ENCODE measurements at places on chromosomes 6 and 20.
A peak's percentile ranks its signal among the peaks of the same experiment; 100 is the strongest.

GRCh38 chr6:144181639-144182038, 31.3 kb downstream of the STX11 start:
- no peak for DNase-seq

- no peak for DNase-seq
Measured at GRCh38 chr20:16230402-16230801, 342.8 kb downstream of the KIF16B start.

DNA sequence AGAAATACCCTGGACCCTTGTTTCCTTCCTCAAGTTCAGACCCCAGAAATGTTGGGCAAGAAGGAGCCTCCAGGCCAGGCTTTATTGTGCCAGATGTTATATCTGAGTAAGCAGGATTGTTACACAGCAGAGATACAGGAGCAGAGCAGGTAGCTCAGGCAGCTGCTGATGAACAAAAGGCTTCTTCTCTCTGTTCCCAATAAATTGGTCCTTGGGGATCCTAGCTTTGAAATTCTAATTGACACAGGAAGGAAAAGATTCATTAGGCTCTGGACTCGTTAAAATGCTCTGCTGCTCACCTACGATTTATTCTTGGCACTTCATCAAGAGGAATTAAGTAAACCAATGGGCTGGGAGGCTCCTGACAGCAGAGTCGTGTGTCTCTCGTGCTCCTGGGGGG, 54.2 kb downstream of the RALY start:
- DNase-seq = no peak

- no peak for DNase-seq
Measured at GRCh38 chr20:63185215-63185796, 30.6 kb downstream of the YTHDF1 start.

DNA sequence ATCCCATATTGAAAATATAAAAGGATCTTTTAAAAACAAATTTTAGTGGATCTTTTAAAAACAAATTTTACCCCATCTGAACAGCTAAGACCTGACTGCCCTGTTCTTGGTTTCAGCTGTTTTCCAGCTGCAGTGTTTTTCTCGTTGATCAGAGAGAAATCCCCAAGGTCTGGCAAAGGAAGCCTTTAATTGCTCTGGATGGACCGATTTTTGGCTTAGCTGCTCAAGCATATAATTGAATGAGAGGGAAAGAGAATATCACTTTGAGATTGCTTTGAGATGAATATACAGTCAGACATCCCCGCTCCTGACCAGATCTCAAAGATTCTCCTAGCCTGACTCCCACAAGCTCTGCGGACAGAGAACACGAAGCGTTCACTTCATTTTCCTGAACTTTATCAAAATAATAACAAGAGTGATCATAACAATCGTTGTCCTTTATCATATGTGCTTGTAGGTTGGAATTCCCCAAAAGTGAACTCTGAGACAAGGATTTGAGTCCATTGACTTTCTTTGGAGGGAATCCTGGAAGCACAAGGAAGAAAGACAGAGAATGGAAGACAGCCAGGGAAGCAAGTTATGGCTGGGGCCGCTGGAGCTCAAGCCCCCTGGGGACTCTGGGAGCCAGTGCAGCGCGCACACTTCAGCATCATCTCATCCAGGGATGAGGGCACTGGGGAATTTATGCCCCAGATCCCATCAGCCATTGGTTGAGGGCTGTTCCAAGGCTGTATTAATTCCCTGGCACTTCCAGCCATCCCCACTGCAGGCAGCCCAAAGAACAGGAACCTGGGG, 101.3 kb downstream of the SNX5 start:
- DNase-seq = no peak

DNA sequence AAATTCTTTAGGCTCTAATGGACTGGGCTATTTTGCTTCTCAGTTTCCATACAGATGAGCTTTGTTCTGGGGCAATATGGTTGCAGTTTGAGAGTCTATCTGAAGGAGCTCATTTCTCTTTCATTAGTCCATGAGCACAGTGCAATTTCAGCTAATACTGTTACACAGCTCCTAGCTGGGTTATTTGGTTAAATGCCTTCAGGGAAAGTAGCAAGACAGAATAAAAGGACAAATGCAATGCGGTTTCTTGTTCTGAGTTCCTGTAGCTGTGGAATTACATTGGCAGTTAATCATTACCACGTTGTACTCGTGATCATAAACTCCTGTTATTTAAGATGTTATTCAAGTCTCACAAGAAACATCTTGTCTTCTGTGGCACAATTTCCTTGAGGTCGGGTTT, 127.7 kb downstream of the BFSP1 start:
- no peak for DNase-seq

- no peak for DNase-seq
Measured at GRCh38 chr6:83071023-83071422, 3.6 kb downstream of the DOP1A start.

- peak; percentile 67 for DNase-seq
Measured at GRCh38 chr6:33983721-33984465, 162.0 kb downstream of the GRM4 start.

DNA sequence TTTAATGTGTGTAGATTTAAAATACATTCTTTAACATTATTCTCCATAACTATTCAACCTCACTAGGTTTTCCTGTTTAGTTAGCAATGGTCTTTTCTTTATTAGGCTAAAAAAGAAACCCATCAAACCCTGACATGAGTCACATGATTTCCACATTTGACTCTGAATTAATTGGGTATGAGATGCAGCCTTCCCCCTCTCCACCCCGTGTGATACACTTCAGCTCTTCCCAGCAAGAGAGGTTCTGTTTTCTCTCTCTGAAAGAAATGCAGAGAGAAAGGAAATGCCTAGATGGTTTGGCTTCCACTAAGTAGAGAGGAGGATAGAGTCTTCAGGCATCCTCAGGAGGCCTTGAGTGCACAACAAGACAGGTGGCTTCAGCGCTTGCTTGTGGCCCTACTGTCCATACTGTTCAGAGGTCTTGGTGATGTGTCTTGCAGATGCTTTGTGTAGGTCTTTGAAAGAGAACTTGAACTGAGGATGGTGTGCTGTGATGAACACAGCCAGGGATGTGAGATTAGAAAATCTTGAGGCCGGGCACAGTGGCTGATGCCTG, 17.3 kb downstream of the FARS2 start:
- no peak for DNase-seq
